Activated CD8-positive, alpha-beta memory T cell treated with anti-CD3 and anti-CD28 coated beads for 1 hour (primary cell): ENCODE measurements at places on chromosomes 3 and 15.

DNA sequence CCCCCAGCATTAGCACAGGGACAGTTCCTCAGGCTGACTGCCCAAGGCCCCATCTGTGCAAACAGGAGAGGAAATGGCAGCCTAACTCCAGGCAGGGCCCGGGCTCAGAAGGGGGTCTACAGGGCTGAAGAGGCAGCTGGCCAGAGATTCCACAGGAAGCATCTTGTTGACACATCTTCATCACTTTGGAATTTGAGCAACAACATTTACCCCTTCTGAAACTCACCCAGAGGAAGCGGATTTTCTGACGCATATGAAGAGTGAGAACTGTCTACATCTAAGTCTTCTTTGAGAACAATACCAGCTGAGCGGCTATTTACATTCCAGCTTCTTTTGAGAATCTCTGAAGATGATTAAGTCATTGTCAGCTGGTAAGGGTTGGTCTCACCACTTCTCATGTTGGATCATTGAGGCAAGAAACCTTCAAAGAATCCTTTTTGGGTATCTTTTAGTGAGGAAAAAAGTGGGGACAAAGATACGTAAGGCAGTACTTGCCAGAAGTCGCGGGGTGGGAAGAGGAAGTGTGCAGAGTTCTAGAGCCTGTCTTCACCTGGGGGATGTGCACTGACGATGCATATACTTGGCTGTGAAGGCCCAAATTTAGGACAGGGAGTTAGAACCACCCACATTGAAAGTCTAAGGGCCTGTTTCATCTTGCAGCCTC is 25.4 kb upstream of the SRP14 start:
- no peak for DNase-seq

DNA sequence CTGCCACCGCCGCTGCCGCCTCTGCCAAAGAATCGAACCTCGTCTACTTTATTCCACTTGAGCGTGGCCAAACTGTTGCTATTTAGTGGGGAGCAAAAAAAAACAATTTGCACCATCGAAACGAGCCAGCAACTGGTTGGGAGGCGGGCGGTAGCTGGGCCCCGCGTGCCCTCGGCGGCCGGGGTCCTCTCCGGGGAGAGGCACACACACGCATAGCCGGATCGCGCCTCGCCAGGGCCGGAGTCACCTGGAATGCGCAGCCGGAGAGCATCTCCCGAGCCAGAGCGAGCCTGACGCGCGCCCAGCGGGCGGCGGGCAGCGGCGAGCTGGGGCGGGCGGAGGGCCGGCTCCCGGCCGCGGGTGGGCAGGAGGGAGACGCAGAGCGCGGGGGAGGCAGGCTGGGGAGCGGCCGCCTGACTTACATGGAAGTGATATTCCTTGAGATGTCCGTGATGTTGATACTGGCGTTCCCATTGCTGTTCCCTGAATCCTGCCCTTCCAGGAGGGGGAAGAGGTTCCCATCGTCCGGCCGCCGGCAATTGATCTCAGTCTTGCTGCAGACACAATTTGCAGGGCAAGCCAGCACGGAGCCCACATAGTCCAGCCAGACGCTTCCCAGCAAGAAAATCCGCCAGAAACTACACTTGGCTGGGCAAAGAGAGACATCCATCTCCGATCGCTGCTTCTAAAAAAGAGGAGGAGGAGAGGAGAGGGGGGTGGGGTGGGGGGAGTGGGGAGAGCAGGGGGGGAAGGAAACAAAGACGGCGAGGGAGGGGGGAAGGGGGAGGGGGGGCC is 858 bp downstream of the NTRK3 start:
- no peak for DNase-seq

DNA sequence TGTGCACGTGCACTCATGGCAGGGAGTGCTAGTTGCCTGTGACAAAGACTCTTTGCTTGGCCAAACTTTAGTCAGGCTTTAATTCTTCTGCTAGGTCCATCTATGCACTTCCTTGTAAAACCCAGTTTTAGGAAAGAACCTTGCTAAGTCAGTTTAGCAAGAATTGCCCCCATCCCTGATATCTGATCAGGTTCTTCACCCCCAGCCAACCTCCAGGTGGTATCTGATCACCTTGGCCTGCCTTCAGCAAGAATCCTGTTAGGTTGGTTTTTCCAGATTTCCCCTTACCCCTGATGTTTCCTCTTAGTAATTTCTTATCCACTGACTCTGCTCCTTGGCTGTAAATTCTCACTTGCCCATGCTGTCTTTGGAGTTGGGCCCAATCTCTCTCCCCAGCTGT is 8.4 kb downstream of the HSPBAP1 start:
- DNase-seq = no peak

- no peak for DNase-seq
Measured at GRCh38 chr15:51048308-51048707, 46.4 kb downstream of the TNFAIP8L3 start.

DNA sequence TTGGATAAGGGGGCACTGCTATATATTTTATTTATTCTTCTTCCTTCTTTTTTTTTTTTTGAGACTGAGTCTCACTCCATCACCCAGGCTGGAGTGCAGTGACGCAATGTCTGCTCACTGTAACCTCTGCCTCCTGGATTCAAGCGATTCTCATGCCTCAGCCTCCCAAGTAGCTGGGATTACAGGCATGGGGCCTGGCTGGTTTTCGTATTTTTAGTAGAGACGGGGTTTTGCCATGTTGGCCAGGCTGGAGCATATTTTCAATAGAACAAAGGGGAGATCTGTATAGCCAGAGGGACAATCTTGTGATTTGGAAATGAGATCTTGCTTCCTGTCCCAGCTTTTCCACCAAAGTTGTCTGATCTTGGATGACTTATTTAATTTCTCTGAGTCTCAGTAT is 133.1 kb upstream of the ABHD17C start:
- DNase-seq = no peak

DNA sequence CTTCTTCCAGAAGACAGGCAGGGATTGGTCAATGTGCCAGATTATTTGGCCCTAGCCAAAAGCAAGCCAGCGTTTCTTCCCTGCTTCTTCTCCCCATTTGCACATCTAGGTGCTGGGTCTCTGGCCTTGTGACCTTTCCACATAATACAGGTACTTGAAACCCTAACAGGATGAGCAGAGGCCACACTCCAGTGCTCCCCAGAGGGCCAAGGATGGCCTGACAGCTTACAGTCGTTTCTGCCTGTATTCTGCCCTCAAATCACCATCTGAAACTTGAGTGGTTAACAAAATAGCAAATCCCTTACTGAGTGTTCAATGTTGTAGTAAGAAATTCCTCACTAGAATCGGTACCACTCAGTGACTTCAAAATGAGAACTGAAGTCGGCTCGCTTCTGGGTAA is 29.1 kb downstream of the MKRN2 start:
- DNase-seq = no peak

- DNase-seq = no peak
Measured at GRCh38 chr3:190130696-190131095, 10.0 kb upstream of the P3H2 start.

DNA sequence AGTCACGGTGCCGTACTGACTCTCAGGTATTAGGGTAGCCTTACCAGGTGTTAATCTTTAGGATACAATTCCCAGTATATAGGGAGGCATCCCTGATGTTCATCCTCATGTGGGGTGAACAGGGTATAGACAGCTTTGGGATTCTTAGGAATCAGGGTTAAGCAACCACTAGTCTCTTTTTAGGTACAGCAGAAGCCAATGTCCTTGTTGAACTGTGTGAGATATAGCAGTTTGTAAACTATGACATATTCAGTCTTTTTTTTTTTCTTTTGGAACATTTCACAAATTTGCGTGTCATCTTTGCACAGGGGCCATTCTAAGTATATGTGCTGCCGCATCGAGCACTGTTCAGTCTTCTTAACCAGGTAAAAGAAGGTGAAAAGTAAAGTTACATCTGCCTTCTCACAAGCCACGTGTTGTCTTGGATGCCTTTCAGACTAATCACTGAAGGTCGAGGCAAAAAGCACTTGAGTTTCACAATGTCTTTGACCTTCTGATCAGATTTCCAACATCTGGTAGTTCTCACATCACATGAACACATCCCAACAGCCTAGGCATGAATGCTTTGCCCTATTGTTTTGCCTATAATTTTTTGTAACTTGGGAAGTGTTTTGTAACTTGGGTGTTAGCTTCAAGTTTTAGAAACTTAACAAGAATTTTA is 17.2 kb downstream of the TSEN2 start:
- DNase-seq = no peak

DNA sequence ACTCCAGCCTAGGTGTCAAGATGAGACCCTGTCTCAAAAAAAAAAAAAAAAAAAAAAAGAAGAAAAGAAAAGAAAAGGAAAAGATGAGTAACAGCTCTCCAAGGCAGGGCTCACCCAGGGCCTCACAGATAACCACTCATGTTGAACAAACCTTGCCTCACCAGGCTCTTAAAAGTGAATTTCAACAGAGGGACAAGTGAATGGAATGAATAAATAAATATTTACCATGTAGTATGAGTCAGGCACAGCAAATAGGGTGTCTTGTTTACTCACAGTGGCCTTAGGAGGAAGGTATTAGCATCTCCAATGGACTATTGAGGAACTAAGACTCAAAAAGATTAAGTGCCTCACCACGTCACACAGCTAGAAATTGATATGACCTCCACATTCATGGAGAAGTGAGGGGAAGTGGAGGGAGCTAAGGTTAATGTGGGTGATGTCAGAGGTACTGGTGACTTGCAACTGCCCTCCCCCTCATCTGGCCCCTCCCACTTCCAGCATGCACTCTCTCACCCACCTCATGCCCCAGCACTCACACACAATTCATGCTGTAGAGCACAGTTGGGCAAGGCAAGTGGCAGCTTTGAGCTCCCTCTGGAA is 255.5 kb downstream of the UACA start:
- no peak for DNase-seq

- DNase-seq = no peak
Measured at GRCh38 chr15:38535491-38536200, 29.0 kb downstream of the RASGRP1 start.

DNA sequence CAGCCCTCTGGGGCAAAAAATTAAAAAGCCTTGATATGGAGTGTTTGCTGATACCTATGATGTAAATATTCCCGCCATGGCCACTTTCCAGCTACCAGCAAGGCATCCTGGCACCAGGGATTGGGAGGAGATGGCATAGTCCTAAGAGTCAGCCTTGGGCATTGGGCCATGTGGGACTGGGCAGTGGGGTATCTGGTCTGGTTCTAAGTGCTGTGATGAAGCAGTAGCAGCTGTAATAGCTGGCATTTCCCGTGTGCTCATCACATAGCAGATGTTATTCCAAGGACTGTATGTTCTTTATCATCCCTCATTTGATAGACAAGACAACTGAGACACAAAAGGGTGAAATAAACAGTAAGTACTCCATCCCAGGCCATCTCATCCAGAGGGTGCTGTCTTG is 6.9 kb upstream of the SACM1L start:
- DNase-seq = no peak

DNA sequence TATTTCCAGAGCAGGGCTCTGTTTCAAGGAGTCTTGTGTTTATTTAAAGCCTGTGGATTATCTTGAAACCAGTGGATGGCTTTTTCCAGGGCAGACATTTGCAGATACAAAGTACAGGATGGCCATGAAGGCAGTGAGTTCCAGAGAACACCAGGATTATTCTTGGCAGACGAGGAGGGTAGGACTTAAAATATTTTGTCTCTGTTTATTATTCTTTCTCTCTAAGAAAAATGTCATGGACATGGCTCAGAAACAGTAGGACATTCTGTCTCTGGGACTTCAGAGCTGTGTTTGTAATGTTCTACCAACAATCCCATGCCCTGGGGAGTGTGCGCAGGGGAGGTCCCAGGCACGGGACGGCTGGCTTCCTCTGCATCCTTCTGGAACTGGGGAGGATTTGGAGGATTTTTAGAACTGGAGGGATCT is 125.9 kb downstream of the ATP10A start:
- DNase-seq = no peak

- no peak for DNase-seq
Measured at GRCh38 chr3:47870702-47871260, 67.8 kb downstream of the DHX30 start.
